ENCODE measurements at places on chromosomes 12 and 14.
A peak's percentile ranks its signal among the peaks of the same experiment; 100 is the strongest.

DNA sequence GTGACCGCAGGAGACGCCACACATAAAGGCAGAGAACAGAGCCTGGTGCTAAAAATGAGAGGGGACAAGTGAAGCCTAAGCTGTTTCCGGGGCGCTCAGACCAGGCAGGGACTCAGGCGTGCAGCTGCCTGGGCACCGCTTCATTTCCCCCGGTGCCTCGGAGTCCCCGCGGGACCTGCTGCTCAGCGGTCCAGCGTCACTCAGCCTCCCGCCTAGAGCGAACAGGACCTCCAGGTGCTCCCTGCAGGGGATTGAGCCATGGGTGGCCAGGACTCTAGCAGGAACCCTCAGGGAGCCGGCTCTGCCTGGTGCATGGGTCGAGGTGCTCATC lies 31.0 kb downstream of the CCDC85C start:
- DNase-seq, result no peak

DNA sequence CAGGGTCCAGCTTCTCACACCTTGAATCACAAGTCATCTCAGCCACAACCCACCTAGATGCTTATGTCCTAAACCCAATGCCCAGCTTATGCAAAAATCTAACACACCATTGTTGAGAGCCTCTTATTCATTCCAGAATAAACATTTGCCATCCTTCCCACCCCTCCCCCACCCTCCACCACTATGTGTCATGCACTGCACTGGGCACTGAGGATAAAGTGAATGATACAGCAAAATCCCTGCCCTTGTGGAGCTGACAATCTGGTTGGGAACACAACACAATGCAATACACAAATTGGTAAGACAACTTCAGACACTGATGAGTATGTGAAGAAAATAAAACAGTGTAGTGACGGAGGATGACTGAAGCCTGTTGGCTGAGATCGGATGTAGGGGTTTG lies 1.4 kb upstream of the GLTP start:
- no peak for DNase-seq

DNA sequence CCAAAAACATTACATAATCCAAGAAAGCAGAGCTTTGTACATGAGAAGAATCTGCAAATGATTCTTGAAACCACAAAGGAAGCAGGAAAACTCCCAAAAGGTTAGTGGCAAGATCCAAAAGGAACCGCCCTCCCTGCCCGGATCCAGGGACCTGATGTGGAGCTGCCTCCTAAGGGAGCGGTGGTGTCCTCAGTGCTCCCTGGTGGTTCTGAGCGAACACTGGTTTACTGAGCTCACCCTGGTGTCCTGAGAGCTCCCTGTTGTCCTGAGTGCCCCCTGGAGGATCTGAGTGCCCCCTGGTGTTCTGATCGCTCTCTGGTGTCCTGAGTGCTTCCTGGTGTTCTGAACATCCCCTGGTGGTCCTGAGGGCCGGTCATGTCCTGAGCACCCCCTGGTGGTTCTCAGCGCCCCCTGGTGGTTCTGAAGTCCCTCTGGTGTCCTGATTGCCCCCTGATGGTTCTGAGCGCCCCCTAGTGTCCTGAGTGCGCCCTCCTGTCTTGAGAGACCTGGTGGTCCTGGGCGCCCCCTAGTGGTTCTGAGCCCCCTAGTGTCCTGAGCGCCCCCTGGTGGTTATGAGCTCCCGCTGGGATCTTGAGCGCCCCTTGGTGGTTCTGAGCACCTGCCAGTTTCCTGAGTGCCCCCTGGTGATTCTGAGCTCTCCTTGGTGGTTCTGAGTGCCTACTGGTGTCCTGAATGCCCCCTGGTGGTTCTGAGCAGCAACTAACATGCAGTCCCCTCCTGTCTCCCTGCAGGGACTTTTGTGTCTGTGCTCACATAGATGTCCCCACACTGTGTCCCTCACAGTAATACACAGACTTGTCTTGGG lies 891.1 kb downstream of the TMEM121 start:
- peak; percentile 27 for DNase-seq

DNA sequence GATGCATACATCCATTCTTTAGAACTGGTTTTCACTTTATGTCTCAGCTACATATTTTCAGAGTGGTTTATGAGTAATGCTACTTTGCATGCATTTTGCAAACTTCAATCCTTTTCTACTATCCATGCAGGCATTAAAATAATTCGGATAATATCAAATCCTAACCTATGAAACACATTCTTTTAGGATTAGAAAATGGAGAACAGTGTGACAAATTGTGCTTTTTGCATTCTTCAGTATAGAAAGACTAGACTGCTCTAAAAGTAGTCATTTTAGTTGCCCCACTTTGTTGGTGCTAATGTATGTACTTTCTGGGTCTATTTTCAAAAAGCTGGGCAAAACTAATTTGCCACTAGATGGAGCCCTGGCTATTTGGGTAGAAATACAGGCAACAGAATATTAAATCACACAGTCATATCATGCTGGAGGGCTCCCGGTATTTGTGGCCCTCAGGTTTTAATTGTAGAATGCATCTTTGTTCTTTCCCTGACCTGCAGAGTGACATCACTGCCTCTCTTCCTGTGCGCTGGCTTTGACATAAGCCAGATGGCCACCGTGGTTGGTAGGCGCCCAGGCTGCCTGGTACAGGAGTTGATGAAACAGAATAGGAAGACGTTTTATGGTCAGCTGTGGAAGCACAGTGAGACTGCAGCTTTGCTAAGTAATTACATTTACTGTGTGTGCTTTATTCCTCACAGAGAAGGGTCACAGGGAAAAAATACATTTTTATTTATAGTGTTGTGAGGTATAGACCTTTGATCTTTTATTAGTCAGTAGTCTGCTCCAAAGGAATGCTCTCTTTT lies 28.1 kb downstream of the MSRB3 start:
- DNase-seq, result no peak

GRCh38 chr12:49912345-49913255 lies 8.9 kb upstream of the FAIM2 start:
- no peak for DNase-seq

- no peak for DNase-seq
Observed at GRCh38 chr12:124506145-124506831, 61.1 kb downstream of the NCOR2 start.

- peak; percentile 46 for DNase-seq
Observed at GRCh38 chr12:2813214-2814185, 1.0 kb downstream of the ITFG2 start.

DNA sequence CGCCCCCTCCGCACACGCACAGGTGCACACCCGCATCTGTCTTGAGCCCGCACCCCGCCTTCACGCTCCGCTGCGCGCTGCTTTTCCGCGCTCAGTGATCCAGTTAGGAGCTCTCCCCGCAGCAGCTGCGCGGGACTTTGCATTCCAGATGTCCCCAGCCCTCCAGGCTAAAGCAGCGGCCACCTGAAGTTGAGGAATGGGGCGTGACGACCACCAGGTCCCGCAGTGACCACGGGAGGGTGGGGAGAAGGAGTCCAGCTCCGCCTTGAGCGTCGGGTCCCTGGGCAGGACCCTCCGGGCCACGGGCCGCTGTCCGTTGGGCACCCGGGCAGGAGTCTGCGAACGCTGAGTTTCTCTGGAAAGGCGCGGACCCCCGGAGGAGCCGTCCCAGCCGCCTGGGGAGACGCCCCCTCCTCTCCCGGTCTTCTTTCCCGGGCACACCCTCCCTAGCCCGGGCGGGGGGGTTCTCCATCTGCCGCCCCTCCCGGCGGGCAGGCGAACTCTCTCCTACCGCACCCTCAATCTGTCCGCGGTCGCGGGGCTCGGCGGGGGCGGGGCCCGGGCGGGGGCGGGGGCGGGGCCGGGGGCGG lies 334 bp upstream of the TMEM132C start:
- DNase-seq, result no peak

- DNase-seq, result no peak
Observed at GRCh38 chr14:95195031-95195430, 37.7 kb upstream of the DICER1 start.

DNA sequence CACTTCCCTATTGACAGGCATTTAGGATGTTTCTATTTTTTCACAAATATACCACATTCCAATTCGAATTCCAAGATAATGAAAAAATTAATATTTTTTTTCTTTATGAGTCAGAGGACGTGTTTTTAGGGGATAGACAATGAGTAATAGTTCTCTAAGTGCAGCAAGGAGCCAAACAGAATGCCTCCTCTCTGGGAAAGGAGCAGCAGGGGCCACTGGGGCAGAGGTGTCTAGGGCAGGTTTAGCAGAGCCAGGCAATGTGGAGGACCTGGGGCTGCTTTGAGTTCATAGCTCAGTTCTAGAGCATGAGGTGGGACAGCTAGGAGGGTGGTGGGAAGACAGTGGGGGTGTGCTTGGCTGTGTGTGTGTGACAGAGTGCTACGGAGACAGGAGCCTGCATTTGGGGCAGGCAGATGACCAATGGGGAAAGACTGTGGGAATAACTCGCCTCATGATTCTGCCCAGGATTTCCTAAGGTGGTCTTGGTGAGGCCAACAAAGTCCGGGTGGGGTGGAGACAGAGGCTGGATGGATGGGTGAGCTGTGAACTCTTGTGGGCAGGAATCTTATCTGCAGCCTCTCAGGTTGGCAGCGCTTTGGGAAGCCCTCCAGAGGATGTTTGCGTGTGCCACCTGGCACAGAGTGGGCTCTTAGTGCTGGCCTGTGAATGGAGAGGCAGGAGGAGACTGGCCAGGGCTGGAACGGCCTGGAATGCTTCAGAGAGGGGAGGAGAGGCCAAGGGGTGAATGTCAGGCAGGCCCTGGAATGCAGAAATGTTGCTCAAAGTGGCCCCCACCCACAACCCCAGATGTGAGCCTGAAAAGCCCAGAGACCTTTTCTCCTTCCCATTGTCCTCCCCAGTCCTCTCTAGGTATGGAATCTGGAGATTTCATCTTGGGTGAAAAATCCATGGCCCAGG lies 2.4 kb upstream of the KRT7 start:
- peak; percentile 84 for DNase-seq

DNA sequence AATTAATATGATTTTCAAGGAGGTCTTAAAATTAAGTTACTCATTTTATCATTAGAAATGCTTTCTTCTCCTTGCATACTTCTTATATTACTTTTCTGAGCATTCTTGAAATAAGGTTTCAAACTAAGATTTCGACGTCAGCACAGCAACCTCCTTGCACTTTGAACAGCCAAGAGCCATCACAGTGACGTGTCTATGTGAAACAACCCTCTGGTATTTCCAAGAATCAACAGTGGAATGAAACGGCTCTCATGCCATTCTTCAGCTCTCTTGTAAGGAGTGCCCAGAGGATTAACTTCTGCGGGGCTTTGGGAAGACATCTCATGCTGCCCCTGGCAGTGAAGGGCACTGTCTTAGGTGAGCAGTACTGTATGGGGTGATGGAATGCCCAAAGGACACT lies 109.2 kb downstream of the EFCAB11 start:
- no peak for DNase-seq
